ENCODE measurements at places on chromosomes 1 and 21.

- DNase-seq = no peak
Observed at GRCh38 chr1:47351305-47351704, 17.7 kb downstream of the CMPK1 start.

GRCh38 chr1:9744106-9744799, 79.5 kb downstream of the CLSTN1 start:
- DNase-seq = no peak

GRCh38 chr1:63877816-63878215, 104.0 kb downstream of the ROR1 start:
- no peak for DNase-seq

DNA sequence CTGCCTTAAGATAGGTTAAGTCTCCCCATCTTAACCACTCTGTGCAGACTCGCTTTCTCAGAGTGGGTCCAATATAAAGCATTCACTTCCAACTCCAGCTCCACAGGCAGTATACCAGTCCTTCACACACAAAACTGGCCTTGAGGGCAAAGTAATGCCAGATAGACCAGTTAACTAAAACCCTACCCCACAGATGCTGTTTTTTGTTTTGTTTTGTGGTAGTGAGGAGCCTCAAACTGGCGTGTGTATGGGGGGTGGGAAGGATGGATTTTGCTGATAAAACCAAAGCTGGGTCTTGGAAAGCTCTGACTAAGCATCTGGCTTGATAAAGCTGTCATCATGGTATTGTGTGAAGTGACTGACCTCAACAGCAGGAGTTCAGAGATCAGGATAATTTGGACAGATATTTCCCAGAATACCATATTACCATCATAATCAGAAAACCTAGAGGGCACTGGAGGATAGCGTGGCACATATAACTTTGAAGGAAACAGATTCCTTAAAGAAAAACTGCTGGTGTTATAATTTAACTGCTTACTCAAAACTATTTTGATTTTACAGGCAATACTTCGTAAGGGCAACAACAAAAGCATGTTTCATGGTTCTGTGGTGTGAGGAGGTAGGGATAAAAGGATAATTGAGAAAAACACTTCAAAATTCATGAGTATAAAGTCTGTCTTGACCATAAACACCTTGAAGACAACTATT, 29.6 kb upstream of the CPLANE2 start:
- DNase-seq = no peak

DNA sequence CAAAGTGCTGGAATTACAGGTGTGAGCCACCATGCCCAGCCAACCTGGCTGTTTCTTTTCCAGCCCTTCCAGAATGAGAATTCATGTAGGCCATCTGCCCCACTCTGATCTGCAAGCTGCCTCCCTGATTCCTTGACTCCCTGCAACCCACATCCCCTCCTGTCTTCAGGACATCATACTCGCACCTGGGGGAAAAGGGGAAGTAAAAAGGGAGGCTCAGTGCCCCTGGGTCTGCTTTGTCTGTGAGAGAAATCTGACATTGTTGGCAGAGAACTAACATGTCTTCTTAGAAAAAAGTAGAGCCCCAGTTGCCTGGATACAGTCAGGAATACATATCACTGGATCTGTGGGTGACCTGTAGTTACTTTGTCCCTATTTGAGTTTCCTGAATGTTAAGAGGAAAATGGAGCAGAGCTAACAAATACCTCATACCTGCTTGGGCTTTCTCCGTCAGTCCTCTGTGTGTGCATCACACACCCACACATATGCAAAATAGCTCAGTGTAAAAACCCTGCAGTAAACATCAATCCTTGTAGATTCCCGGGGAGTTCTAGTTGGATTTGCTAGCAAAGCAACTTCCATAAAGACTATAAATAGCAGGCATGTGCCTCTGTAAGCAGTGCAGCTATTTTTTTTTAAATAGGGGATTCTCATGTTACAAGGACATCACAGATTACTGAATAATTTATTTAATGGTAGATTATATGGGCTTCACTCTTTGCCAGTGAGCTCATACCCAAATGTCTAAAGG, 62.9 kb downstream of the TEX35 start:
- DNase-seq = no peak

DNA sequence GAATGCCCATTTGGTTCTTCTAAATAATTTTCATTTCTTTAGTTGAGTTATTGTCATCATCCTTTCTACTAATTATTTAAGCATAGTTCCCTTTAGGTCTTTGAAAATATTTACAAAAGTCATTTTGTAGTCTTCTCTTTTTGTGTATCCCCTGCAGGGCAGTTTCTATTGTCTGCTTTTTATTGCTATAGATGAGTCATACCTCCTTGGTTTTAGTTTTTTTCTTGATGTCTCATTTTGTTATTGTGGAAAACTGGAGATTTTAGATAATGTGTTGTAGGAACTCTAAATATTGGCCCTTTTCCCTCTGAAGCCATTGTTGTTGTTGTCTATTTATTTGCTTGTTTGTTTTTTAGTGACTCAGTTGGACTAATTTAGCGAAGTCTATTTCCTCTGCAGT, 387.9 kb downstream of the NUF2 start:
- DNase-seq = no peak

- DNase-seq = no peak
Observed at GRCh38 chr1:230401763-230402294, 24.3 kb downstream of the PGBD5 start.

GRCh38 chr1:25019337-25020172, 89.5 kb upstream of the RUNX3 start:
- no peak for DNase-seq

Data from esophagus squamous epithelium (tissue), 5 donors.